Tongue (tissue), 3 donors: ENCODE measurements at places on chromosomes 2 and 18. TPM values are rescaled to one million over a fixed set of nuclear protein-coding genes. Genes with fewer than 3 reads are reported as not detected.

The SERPINB4 gene
- total RNA-seq: not detected

The DNMT3A gene
- total RNA-seq: 83.9 TPM

The UGT1A10 gene
- total RNA-seq: not detected

The CD302 gene
- total RNA-seq: 24.5 TPM

The FEV gene
- not detected for total RNA-seq

The UCN gene
- total RNA-seq: not detected

The CCDC102B gene
- total RNA-seq: 19.6 TPM

The PPP1R1C gene
- 2.5 TPM for total RNA-seq

The SIX2 gene
- total RNA-seq: 14.4 TPM

The IL1A gene
- total RNA-seq: not detected

The C2orf15 gene
- total RNA-seq: 0.92 TPM

The CPLX4 gene
- total RNA-seq: not detected

The FARSB gene
- total RNA-seq: 13.6 TPM

The ACKR3 gene
- total RNA-seq: 12.2 TPM

The FBXO41 gene
- total RNA-seq: 0.41 TPM

The GORASP2 gene
- total RNA-seq: 37.6 TPM

DNA sequence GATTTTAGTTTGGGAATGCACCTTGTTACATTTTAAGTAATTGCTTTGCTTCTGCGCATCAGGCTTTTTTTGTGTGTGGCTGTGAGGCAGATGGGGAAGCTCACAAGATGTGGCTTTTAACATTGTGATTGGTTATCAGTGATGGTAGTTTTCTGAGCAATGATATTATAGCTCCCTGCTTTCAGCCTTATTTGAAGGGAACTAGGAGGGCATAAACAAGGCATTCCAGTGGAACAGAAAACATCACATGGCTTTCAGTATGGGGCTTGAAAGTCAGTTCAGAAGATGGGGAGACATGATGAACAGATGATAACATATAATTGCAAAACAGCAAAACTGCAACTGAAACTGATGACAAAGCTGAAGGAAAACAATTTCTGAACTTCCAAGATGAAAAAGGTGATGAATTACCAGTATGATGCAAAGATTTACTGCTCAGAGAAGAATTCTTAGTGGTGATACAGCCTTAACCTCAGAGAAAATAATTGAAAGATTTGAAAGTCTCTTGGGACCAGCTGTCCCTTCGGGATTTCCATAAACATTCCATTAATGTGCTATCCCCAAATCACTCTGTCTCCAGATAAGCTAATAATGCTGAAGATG lies 439.7 kb downstream of the RND3 start:
- no peak for DNase-seq

GRCh38 chr2:166333801-166334200 lies 41.9 kb downstream of the SCN9A start:
- no peak for DNase-seq

GRCh38 chr2:241795021-241795999 lies 13.7 kb upstream of the NEU4 start:
- no peak for DNase-seq

DNA sequence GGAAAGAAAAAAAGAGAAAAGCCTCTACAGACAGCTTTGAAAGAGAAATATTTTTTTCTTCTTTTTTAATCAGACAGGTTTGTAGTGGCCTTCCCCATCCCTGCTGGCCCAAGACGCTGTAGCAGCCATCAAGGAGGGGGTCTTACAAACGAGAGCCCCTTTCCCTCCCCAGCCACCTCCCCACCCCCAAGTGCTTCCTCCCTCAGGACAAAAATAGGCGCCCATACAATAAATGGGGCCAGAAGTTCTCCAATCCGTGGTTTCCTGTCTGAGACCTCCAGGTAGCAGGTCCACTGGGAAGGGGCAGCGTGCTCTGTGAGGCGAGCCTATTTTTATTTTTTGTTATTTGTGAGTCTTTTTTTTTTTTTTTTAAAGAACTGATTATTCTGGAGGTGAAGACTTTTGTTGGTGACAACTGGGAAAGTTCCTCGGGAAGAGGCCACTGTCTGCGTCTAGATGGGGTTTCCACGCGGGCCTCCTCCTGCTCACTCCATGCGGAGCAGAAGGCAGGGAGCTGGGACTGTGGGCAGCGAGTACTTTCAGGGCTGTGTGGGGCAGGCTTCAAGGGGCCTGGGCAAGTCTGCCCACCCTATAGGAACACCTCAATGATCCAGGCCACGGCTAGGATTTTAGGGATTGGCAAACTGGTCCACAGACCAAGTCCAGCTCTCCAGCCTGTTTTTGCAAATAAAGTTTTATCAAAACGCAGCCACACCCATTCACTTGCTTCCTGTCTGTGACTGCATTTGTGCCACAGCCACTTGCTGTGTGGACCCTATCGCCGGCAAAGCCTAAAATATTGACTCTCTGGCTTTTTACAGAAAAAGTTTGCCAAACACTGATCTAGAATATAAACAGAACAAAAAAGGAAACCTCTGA lies 139.6 kb downstream of the CTIF start:
- no peak for DNase-seq

- no peak for DNase-seq
These were observed 3.7 kb downstream of the MALT1 start for GRCh38 chr18:58674863-58675472.

GRCh38 chr2:46462936-46463335 lies 16.4 kb upstream of the TMEM247 start:
- peak; percentile 14 for DNase-seq

- DNase-seq: no peak
These were observed 2.5 kb upstream of the NFATC1 start for GRCh38 chr18:79393181-79393634.

DNA sequence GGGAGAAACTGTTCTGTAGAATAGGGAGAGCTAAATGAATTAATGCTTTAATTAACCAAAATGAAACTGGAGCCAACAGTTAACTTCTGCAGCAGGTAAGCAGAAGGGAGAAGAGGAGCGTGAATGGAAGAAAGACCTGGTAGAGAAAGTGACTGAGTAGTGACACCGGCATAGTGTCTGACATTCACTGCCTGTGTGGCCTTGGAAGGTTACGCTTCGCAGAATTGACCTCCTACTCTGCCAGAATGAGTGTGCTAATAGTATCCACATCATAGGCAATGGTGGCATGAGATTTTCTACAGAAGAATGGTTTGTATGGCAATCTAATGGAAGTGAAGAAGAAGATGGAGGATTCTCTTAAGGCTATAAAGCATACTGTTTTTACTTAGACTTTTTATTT lies 614.4 kb downstream of the CPS1 start:
- DNase-seq: no peak

DNA sequence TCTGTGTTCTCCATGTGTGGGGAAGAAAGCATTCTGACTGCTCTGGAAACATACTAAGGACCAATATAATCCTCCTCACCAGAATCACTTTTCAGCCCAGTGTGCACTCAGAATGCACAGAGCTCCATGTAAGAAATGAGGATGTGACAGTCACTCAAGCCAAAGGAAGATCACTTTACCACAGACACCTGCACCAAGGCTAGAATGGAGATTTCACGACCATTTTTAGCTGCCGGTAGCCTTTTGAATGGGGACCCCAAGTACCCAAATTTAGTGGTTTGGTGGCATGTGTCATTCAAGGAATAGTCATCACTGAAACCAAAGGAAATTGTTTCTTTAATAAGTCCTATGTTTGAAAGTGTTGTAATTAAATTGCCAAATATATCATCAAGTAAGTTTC lies 613.2 kb upstream of the ACVR2A start:
- no peak for DNase-seq

GRCh38 chr18:62453864-62454263 lies 69.0 kb upstream of the ZCCHC2 start:
- DNase-seq: no peak

GRCh38 chr2:121409388-121409787 lies 121.3 kb upstream of the RNU4ATAC start:
- no peak for DNase-seq

DNA sequence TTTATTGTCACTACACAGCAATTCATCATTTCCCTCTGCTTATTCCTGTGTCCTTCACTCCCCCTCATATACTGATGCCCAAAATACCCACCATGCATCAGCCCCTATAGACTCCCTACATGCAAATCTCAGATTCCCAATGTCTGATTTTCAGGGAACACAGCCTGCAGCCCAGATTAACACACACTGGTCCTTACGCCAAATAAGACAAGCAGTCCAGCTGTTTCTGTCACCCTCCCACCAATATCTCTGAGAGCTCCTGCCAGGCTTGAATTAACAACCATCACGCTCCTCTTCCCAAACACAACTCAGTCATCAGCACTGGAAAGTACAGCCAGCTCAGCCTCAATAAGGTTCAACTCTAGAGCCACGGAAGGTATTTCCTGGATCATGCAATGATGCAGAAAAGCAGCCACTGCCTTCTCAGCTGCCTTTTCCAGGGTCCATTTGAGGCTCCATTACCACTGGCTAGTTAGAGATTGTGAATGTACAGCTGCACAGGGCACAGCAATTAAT lies 39.0 kb upstream of the SLC35F5 start:
- peak; percentile 38 for DNase-seq

DNA sequence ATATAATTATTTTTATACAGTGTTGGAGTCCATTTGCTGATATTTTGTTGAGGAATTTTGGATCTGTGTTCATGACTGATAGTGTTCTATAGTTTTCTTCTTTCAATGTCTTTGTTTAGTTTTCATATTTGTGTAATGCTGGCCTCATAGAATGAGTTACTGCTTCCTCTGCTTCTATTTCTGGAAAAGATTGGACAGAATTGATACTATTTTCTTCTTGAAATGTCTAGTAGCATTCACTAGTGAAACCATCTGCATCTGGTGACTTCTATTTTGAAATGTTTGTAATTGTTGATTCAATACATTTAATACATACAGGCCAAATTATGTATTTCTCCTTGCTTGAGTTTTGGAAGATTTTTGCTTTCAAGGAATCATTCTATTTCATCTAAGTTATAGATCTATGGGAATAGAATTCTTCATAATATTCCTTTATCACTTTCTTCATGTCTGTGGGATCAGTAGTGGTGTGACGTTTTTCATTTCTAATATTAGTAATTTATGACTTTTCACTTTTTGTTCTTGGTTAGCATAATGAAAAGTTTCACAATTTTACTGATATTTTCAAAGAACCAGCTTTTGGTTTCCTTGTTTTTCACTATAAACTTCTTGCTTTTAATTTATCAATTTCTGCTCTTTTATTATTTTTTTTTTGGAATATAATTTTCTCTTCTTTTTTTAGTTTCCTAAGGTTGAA lies 509.9 kb upstream of the VRK2 start:
- no peak for DNase-seq

- peak; percentile 44 for DNase-seq
These were observed 306.7 kb upstream of the ACVR2A start for GRCh38 chr2:147538088-147538487.

DNA sequence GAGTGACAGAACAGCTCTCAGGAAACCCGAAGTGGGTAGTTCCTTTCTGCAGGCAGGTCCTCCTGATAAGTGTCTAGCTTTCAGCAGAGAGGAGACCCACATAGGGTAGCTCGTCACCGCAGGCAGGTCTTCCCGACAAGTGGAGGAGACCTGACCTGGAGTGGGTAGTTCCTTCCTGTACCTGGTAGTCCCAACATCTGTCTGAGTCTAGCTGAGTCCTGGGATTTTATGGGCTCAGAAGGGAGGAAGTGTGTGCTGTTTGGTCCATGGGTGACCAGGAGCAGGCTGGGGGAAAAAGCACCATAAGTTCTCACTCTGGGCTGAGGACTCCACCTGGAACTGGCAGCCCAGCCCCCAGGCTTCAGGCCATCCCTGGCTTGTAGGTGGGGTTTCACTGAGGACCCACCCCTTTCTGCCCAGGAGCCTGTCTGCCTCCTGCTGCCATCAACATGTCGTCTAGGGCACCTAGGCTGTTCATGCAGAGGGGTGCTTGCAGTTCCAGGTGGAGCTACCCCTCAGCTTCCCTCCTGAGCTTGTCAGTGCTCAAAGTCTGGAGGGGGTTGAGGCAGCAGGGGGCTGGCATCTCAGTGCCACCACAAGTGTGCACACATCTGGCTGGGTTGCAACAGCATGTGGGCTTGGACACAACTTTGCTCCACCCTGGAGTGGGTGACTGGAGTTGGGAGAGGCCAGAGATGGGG lies 9.4 kb downstream of the DYSF start:
- no peak for DNase-seq

- DNase-seq: no peak
These were observed 599.3 kb downstream of the ARHGAP15 start for GRCh38 chr2:143728498-143728897.

GRCh38 chr2:20542746-20543468 lies 96.0 kb downstream of the RHOB start:
- DNase-seq: peak; percentile 71

DNA sequence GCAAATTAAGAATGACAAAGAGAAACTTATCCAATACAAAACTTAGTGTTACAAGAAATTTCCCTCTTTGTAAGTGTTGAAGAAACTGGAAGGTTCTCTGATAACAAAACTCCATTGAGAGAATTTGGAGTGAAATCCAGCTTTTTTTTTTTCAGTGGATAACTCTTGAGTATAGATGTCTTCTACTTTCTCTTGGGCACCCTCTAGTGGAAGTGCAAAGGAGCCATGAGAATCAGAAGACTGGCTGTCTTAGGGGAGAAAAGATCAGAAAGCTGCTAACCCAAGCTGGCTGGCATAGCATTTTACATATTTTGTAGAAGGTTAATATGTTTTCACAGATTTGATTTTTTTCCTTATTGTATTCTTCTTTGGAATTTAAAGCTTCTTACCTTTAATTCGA lies 138.8 kb upstream of the SATB2 start:
- DNase-seq: no peak

- no peak for DNase-seq
These were observed 281.3 kb downstream of the TDRD15 start for GRCh38 chr2:21404827-21405625.

DNA sequence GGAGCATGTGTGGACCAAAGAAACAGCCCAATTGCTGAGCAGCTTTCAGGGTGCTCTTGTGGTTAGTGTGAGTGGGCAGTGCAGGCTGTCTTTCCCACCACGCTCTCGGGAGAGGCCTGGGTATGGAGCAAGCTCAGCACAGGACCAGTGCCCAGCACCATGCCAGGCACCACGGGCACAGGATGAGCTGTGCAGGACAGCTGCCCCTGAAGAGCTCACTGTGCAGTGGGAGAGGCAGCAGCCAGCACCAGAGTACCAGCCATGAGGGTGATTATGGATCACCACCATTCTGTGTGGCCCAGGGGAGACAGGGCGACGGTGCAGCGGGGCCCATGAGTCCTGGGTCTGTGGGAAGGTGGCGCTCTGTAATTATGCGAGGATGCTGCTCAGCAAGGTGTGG lies 29.7 kb upstream of the FAHD2A start:
- DNase-seq: no peak

- no peak for DNase-seq
These were observed 79.4 kb downstream of the SCG2 start for GRCh38 chr2:223522796-223523195.

- peak; percentile 84 for DNase-seq
These were observed 86.8 kb upstream of the SP3 start for GRCh38 chr2:174051741-174052583.

DNA sequence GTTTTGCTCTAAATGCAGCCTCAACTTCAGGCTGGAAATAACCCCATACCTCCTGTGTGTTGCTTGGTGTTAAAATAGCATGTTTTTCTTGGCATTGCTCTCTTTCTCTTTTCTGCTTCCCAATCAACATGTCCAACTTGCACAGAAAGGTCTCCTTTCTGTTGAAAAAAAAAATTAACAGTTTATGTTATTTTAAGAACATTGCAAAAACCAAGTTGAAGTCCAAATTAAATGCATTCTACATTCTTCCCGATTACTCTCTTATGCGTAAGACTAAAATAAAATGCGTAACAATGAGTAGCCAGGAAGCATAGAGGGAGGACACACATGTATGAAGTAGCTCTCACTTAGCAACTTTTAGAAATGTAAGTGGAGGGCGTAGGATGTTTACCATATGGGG lies 1406.1 kb upstream of the NXPH2 start:
- DNase-seq: peak; percentile 32

GRCh38 chr2:152506843-152507242 lies 171.9 kb downstream of the FMNL2 start:
- no peak for DNase-seq

- peak; percentile 90 for DNase-seq
These were observed 3.0 kb upstream of the IRS1 start for GRCh38 chr2:226802573-226802972.
